ENCODE measurements at places on chromosomes 7 and 10.

DNA sequence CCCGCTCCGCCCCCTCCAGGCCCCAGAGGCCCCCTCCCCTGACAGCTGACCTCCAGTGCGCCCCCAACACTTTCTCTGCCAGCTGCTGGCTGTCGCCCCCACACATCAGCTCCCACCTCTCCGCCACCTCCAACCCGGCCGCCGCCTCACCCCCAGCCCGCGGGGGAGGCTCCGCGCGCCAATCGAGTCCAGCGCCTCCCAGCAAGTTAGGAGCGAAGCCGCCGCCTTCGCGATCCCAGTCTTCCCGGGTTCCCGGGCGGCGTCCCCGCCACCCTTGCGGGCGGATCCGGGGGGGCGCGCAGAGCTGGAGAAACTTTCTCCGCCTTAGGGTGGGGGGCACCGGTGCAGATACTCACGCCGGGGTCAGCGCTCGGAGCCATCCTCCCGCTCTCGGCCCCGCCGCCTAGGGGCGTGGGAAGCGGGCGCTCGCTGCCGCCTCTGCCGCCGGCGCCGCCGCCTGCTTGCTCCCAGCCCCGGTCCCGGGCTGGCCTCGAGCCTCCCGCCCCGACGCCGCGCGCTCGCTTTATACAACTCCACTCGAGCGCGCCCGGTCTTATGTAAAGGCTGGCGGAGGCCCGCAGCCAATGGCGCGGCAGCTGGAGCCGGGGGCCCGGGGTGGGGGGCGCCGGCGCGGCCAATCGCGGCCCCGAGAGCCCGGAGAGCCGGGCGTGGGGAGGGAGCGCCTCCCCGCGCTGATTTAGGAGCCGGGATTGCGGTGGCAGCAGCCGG lies at the start of gene CRTAC1:
Gene CRTAC1 (minus strand): TSS at position 529 of the 729 bp plus-strand sequence. CDS start 149 bp downstream, at position 380.
- DNase-seq: no peak

DNA sequence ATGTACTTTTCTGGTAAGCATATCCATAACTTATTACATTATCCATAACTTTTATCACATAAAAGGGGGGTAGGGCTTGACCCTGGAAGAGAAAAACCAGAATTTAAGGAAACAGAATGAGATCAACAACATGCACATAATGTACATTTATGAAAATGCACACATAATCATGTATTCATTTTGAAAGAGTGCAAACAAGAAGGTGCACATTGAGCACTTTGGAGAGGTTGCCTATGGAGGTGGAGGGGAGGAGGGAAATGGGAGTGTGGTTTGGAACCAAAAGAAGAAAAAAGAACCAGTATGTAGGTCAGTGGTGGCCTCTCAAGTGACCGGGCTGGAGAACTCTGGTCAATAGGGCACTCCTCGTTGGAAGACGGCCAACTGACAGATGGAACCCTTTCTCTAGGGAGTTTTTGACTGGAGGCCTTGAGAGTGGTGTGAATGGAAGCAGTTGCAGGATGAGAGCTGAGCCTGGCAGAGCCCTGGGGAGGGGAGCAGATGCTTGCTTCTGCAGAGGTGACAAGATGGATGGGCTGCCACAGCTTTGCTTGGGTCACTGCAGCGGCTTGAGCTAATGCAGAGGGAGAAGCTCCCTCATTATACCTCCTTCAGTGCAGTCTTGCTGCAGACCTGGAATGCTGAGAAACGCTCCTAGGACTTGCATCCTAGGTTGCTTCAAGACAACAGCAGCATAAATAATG lies 192.7 kb downstream of the SEC23IP start:
- no peak for DNase-seq

DNA sequence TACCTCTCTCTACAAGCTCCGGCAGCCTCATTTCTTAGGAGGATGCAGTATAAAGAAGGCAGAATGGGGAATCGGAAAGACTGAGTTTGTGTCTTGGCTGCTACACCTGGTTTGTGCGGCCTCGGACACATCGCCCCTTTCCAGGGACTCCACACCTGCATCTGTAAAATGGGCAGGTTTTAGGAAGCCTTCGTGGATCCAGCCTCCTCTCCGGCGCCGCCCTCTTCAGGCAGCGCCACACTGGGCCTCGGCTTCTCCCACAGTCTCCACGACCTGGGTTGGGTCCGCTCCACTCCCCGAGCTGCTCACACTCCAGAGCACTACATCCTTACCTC lies 341 bp downstream of the GOT1 start:
- DNase-seq: no peak

- DNase-seq: no peak
Measured at GRCh38 chr7:135169141-135169963, 1.2 kb downstream of the CYREN start.

- no peak for DNase-seq
Measured at GRCh38 chr7:17299483-17299991, 1.1 kb downstream of the AHR start.

GRCh38 chr7:35878351-35878750 lies 77.5 kb downstream of the SEPTIN7 start:
- DNase-seq: no peak

- DNase-seq: no peak
Measured at GRCh38 chr10:131703541-131703940, 197.3 kb upstream of the PPP2R2D start.

DNA sequence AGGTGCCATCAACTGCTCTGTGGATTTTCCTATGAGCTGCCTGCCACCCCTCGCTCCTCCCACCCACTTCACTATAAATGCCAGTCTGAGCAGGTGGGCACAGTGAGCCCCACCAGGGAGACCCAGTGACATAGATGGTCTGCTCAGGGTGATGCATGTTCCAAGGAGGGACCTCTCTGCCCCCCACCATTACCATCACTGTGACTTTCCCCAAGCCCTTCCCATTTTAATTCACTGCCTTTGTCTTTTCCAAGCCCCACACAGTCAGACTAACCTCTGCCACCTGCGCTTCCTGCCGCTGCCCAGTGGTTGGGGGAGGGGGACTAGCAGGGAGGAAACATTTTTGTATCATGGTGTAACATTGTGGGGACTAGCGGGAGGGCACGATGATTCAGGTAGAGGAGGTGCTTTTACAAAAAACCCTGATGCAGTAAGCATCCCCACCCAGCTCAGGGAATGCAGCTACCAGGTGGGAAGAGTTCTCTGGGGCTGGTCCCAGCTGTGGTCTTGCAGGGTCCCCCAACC lies 24.6 kb downstream of the PRSS2 start:
- DNase-seq: no peak

DNA sequence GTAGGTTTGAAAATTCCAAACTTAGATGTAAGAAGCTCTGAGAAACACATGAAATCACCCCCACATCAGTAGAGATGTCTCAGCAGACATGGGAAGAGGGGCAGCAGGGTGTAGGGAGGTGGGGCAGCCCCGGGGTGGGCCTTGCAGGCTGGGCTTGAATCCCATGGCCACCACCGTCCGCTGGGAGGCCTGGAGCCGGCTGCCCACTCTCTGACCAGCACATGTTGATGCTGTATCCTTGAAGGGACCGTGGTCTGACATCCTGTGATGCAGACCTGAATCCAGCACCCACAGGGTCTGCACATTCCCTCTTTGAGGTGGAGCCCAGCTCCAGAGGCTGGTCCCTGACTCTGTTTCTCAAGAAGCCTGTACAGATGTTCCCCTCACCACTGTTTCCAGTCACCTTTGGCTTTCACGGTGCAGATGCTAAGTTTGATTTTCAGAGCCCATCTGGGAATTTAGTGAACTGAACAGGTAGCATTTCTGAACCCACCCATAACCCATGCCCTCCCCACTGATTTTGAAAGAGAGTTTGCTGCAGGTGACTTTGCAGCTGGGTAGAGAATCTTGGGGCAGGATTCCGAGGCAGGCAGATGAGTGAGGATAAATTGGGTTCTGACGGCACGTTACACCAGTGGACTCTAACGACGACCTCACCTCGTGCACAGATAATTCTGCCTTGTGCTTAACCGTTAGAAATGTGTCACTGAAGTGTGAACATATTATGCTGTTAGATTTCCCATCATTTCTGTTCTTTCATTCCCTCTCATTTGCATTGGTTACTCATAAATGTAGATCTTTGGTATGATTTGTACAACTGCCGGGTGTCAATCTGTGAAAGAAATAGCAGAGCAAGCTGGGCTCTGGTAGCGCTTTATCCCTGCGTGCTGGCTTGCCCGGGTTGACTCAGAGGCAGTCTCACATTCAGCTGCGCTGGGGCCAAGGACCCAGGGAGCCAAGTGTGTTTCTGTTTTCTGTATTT lies 45.7 kb downstream of the IKZF1 start:
- peak; percentile 77 for DNase-seq

DNA sequence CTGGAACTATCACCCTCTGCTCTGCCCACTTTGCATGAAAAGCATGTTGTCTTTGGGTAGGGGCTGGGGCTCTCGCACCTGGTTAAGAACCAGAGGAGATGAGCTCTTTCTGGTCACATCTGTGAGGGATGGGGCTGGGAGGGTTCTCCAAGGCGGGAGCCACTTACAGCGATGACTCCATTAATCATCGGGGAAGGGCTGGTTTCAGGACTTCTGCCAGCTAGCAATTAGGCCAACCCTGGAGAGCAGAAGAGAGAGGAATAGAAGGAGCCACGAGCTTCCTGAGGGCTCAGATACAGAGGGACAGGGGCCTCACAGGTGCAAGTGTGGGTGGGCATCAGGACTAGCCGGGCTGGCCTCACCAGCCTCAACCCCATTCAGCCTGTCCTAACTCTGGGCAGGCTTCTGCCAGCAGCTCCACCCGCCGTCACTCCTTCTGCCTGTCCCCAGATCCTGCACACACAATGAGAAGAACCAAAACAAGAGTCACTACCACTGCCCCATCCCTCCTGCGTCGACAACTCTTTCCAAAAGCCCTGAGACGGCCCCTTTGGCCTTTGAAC lies 8.4 kb downstream of the AQP1 start:
- no peak for DNase-seq

DNA sequence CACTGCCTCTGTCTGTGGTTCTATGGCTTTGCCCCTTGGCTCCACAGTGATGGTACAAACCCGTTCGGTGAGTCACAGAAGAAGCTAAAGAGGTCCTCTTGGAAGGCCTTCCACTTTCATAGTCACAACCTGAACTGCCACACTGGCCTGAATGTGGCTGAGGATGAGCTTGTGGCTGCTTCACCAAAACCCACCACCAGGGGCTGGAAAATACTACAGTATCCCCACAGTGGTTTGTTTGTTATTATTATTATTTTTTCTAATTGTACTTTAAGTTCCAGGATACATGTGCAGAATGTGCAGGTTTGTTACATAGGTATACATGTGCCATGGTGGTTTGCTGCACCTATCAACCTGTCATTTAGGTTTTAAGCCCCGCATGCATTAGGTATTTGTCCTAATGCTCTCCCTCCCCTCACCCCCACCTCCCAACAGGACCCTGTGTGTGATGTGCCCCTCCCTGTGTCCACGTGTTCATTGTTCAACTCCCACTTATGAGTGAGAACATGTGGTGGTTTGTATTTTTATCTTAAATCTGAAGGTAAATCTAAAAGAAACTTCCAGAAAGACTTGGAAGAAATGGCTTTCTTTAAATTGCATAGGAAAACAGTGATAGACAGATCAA lies 160.8 kb upstream of the NPSR1 start:
- no peak for DNase-seq

GRCh38 chr7:7706101-7706511 lies 12.3 kb downstream of the RPA3 start:
- DNase-seq: no peak

GRCh38 chr10:87622314-87623004 lies 37.2 kb upstream of the PAPSS2 start:
- no peak for DNase-seq

- no peak for DNase-seq
Measured at GRCh38 chr7:77461842-77462241, 45.7 kb upstream of the GSAP start.

- peak; percentile 69 for DNase-seq
Measured at GRCh38 chr10:47340608-47341170, 7.5 kb upstream of the RBP3 start.

- no peak for DNase-seq
Measured at GRCh38 chr10:121027371-121027770, 176.2 kb downstream of the WDR11 start.

- no peak for DNase-seq
Measured at GRCh38 chr7:71682841-71683781, 551.2 kb downstream of the GALNT17 start.

DNA sequence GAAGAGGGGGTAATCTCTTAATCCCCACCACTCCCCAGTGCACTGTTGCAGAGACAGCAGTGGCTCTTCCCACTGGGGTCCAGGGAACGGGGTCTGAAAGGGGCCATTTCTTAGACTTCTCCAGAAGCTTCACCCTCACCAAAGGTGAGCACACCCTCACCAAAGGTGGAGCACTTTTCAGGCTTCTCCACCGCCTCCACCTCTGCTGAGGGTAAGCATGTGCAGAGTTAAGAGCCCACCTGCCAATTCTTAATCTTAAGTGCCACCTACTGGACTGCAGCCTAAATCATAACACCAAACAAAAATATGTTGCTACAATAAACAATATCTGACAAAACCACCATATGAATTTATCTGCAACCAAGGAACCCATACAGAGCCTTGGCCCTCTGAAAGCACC lies 27.0 kb downstream of the SNX13 start:
- DNase-seq: no peak

GRCh38 chr10:12849319-12850181 lies 152.0 kb downstream of the CCDC3 start:
- DNase-seq: no peak

DNA sequence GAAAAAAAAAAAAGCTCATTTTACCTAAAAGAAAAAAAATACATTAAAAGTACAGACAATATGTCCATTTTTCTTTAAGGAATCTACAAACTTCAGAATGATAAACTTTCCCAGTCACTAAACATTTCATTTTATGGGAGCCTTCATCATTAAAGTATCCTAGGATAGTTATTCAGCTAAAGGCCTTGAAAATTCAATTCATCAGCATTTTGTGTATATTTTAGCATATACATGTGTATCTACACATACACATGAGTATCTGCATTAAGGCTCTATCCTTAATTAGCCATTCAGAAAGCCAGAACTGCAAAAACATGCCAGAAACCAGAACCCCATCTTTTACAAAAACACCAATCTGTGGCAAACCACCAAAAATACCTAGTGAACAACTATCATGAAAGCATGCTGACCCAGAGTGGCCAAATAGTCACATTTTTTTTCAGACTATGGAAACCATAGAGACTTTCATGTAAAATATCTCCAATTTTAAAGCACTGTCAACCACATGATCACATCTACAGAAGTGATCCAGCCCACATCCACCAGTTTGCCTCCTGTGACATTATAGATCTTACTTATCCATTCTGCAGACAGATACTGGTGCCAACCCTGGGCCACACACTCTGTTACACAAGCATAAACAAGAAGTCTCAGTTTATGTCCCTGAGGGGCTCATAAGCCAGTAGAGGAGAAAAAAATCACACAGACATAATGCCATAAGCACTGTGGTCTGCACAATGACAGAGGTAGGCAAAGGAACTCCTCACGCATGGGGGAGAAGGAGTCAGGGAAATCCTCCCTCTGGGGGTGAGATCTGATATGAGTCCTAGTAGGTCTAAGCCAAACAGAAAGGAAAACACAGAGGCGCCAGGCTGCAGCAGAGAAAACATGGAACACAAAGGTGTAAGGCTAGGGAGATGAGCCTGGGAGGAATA lies 79.2 kb downstream of the SRPK2 start:
- DNase-seq: no peak

DNA sequence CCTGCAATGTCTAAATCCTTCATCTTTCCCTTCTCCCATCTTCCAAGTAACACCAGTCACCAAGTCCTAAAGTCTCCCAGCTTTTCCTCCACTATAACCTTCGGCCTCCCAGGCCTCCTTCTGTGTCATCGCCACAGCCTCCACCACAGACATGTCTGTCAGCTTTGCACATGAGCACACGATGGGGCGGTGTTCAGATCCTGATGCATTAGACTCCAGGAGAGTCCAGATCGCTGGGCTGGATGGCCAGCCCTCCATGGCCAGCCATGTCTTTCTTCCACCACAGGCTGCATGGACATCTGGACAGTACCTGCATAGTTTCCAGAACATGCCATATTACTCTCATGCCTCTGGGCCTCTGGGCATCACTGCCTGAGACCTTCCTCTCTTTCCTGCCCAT lies 974.2 kb upstream of the ZNF722 start:
- no peak for DNase-seq

Data from stimulated activated CD4-positive, alpha-beta T cell treated with anti-CD3 and anti-CD28 coated beads, Interleukin-12 subunit alpha, Interleukin-12 subunit beta, amount 100 ng/mL, for 24 hours (primary cell).